ENCODE measurements at places on chromosomes 2 and 18. TPM values are rescaled to one million over a fixed set of nuclear protein-coding genes. Genes with fewer than 3 reads are reported as not detected.
A peak's percentile ranks its signal among the peaks of the same experiment; 100 is the strongest.

SERPINB3 gene
- not detected for total RNA-seq

GRCh38 chr2:84085562-84085961, 373.5 kb downstream of the SUCLG1 start:
- H3K36me3 ChIP-seq, result no peaks in the 10 kb centered on the region
- no peaks in the 10 kb centered on the region for H3K4me1 ChIP-seq
- no peak overlapping the region for H3K27ac ChIP-seq
- H3K27me3 ChIP-seq, result peaks cover 3% of the 10 kb centered on the region

ALLC gene
- total RNA-seq, result not detected

DNA sequence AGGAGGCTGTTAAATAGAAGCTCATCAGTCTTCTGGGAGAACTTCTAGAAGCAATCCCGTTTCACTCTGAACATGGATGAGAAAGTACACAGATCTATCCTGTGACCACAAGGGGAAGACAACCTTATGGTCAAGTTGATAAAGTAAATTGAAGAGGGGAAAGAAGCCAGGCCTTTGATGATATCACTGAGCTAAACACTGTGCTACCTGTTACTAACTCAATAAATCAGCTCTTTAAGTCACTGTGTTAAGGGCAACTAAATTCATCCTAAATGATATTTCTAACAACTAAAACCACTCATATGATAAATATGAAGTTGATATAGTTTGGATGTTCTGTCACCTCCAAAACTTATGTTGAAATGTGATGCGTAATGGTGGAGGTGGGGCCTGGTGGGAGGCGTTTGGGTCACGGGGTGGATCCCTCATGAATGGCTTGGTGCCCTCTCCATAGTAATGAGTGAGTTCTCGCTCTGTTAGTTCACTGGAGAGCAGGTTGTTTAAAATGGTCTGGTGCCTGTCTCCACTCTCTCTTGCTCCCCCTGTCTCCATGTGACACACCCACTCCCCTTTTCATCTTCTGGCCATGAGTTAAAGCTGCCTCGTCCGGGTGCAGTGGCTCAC, 23.6 kb downstream of the OLA1 start:
- no peaks in the 10 kb centered on the region for H3K27me3 ChIP-seq
- H3K27ac ChIP-seq, result no peak overlapping the region
- H3K36me3 ChIP-seq, result peaks cover 40% of the 10 kb centered on the region
- H3K4me3 ChIP-seq, result no peak overlapping the region
- H3K4me1 ChIP-seq, result peaks cover 3% of the 10 kb centered on the region

DNA sequence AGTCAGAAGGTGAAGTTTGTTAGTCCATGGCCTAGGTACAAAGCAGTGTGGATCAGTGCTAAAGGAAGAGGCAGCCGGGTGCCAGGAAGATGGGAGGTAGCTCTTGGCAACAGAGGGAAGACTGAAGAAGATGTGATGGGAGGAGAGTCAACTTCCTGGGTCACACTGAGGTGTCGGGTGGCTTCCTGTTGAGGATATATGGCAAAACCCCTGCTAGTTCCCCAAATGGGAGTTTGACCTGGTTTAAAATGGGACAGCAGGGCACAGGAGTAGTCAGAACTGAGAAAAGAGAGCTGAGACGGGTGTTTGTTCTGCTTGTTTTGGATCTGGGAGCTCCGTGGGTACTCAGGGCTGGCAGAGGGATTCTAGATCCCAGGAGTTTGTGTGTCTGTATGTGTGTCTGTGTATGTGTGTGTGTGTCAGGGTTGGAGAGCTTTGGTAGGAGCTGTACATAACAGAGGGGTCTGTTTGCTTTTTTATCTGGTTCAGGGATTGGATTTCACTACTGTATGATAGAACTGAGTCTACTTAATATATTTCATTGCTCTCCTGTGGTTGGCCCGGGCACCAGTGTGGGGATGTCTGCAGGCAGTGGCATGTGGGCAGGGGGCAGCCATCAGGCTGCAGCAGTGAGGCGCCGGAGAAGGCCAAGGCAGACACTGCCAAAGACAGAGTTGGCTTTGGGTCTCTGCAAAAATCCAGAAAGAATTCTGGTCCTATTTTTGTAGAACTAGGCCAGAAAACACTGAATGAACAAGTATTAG, 17.1 kb downstream of the MXD1 start:
- peaks cover 44% of the 10 kb centered on the region for H3K36me3 ChIP-seq
- peak overlapping the region; percentile 64 for H3K27ac ChIP-seq

DNA sequence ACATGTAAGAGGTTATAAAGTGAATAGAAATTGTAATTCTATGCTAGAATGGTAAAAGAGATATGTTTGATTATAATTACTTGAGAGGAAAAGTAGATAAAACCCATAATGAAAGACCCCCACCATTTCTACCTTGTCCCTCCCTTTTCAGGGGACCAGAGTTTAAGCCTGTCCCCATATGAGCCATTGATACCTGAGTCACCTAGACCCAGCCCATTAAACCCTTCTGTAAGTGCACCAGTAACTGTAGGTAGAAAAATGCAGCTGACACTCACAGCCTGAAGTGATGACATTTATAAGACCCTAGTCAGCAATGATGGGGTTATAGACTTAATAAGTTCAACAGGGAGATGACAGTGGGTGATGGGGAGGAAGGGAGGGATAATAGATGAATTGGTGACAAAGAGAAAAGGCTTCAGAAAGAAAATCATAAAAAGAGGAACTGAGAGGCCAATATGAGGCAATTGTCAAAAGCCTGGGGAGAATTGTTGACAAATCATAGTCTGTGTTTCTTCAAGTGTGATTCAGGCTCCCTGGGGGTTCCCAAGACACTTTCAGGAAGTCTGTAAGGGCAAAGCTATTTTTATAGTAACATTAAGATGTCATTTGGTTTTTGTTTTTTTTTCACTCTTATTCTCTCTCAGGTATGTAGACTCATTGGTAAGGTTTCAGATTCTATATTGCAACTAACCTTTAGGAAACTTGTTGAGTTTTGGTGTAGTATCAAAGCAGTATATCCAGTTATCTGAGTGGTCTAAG, 544.2 kb downstream of the SATB2 start:
- no peak for DNase-seq
- H3K27me3 ChIP-seq, result no peaks in the 10 kb centered on the region
- H3K27ac ChIP-seq, result no peak overlapping the region
- H3K4me1 ChIP-seq, result no peaks in the 10 kb centered on the region
- no peak overlapping the region for H3K4me3 ChIP-seq

DNA sequence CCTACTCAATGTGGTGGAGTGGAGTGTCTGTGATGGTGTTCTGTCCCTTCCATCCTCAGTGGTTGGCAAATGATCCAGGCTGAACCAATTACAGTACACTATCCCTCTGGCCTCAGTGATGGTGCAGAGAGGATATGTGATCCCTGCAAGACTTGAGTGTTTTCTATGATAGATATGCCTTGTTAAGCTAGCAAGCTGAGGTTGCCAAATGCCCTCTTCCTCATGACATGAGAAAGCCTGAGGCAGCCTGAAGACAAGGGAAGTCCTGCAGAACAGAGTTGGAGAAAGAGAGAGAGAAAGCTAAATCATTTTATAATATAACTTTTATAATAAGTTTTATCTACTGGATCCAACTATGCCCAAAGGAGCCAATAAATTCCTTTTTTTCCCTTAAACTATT, 41.6 kb upstream of the GORASP2 start:
- H3K4me3 ChIP-seq, result no peak overlapping the region
- H3K4me1 ChIP-seq, result no peaks in the 10 kb centered on the region
- H3K27ac ChIP-seq, result no peak overlapping the region
- DNase-seq, result no peak
- H3K27me3 ChIP-seq, result peaks cover 29% of the 10 kb centered on the region

All from activated T-helper 2 cell treated with anti-CD3 and anti-CD28 coated beads, Interferon-gamma antibody, Interleukin-2, Interleukin-4, amounts not matched to agents 10 μg/mL and 5 μg/mL and 100 μg/mL, durations not matched to agents 14 hours and 24 hours and 36 hours (primary cell).